ENCODE measurements at places on chromosomes 2 and 18.

DNA sequence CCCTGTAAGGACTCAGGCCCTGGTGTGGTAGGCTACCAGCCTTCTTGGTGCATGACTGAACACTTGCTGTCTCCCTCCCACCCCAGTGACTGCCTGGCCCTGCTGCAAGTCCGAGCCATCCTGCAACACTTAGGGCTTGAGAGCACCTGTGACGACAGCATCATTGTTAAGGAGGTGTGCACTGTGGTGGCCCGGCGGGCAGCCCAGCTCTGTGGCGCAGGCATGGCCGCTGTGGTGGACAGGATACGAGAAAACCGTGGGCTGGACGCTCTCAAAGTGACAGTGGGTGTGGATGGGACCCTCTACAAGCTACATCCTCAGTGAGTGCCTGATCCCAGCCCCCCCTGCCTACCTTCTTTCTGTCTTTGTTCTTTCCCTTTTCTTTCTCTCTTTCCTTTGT lies 55.2 kb downstream of the HK2 start:
- no peak for DNase-seq

DNA sequence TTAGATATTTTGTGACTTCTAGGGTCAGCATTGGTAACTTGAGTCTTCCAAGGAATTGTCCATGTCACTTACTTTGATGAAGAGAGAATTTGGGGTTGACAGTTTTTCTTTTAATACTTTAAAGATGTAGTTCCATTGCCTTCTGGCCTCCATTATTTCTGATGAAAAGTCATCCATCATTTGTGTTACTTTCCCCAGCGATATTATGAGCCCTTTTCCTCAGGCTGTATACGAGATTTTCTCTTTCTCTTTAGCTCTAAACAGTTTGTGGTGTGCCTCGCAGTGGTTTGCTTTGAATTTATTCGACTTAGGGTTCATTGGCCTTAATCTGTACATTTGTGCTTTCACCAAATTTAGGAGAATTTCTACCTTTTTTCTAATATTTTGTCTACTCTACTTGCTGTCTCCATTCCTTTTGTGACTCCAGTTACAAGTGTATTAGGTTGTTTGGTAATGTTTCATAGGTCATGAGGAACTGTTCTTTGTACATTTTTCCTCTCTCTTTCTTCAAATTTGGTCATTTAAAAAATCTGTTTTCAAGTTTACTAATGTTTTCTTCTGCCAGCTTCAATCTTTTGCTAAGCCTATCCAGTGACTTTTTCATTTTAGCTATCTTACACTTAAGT lies 131.4 kb upstream of the OTOS start:
- no peak for DNase-seq

GRCh38 chr18:79123948-79124347 lies 54.8 kb downstream of the ATP9B start:
- peak; percentile 33 for DNase-seq

DNA sequence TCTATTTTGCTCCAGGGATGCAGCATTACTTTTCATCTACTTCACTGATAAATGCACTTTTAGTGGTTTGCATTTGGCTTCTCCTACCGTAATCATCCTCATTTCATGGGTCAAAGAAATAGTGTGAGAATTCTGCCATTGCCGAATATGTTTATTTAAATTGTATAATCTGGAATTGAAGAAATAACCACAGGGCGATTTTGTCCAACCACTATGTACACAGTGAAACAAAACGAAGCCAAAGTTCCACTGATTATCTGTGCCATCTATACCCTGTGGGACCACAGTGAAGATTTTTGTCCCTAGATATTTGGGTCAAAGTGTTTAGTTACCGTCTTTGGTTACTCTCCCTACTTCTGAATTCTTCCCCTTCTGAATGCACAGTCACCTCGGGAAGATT lies 888.6 kb upstream of the NRXN1 start:
- DNase-seq, result no peak

- peak; percentile 4 for DNase-seq
Measured at GRCh38 chr2:144211826-144212225, 308.1 kb downstream of the ZEB2 start.

GRCh38 chr18:62365420-62365819 lies 40.3 kb downstream of the TNFRSF11A start:
- no peak for DNase-seq

- DNase-seq, result peak; percentile 65
Measured at GRCh38 chr2:41872646-41873045, 175.2 kb upstream of the PKDCC start.

- no peak for DNase-seq
Measured at GRCh38 chr2:67304300-67304890, 92.7 kb upstream of the ETAA1 start.

- DNase-seq, result peak; percentile 75
Measured at GRCh38 chr18:36757081-36757480, 71.7 kb downstream of the TPGS2 start.

DNA sequence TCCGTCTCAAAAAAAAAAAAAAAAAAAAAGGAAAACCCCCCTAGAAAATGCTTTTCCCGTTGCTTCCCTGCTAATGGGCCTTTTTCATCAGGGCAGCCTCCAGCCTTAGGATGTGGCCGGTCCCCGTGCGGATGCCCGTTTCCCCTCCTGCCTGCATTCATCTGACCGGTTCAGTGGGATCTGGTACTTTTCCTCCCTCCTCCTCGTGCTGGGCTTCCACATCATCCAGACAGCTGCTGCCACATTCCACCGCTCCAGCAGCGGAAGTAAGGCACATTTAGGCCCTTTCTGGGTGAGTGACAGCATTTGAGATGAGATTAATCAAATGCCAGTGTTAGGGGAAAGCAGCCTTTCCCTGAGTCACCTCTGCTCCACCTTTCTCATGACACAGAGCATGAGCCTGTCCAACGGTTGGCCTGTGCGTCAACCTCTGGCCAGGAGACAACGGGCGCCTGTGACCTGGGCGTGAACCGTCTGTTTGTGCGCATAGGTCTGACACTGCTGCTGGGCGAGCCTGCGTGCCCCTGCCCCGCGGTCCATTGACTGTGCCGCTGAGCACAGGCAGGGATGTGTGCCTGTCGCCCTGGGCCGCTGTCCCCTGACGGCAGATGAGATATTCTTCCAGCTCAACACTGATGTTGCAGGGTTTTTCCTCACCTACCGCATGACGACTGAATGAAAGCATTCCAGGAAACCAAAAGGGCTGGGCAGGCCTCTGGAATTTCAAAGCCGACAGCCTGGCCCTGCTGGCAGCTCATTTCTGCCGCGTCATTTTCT lies 174.0 kb downstream of the TGIF1 start:
- peak; percentile 99 for DNase-seq

DNA sequence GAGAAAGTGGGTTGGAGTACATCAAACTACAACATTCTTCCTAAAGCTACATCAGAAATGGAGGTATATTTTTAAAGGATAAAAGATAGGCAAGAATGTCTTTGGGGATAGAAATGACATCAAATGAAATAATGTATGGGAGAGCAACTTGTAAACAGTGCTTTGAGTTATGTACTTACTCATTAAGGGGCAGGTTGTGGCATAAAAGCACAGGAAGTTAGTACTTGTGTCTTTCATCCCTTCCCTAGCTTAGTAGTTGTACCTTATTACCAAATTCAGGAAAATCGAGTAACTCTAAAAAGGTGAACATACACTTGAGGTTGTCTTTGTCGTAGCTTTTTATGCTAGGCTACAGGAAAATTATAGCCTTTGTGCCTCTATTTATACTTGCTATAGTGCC lies 28.9 kb downstream of the PPP1CB start:
- DNase-seq, result no peak

- no peak for DNase-seq
Measured at GRCh38 chr2:227921648-227922047, 50.2 kb downstream of the DAW1 start.

GRCh38 chr2:197889041-197889440 lies 84.6 kb downstream of the PLCL1 start:
- peak; percentile 72 for DNase-seq

DNA sequence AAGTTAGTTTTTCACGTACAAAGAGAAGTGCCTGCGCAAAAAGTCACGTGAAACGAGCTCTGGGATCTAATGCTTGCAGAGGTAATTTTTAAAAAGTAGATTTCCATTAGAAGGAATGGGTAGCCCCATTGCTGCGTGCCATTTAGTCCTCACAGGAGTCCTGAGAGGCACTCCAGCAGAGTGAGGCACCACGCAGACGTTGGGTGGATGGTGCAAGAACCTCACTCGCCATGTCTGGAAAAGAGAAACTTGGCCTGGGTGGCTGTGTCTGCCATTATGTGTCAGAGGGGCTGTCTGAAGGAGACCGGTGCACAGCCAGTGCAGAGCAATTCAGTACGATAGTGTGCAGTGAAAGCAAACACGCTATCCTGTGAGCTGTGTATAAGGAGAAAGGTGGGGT lies 1.8 kb upstream of the HDAC4 start:
- no peak for DNase-seq

GRCh38 chr2:201904538-201905420 lies 98.4 kb downstream of the CDK15 start:
- peak; percentile 35 for DNase-seq

GRCh38 chr2:58767828-58768714 lies 526.9 kb upstream of the FANCL start:
- DNase-seq, result no peak

GRCh38 chr2:46164529-46165301 lies 132.5 kb upstream of the EPAS1 start:
- DNase-seq, result peak; percentile 99

- DNase-seq, result peak; percentile 49
Measured at GRCh38 chr18:43680096-43680495, 402.8 kb upstream of the SYT4 start.

GRCh38 chr2:211994806-211995205 lies 543.8 kb downstream of the ERBB4 start:
- no peak for DNase-seq

DNA sequence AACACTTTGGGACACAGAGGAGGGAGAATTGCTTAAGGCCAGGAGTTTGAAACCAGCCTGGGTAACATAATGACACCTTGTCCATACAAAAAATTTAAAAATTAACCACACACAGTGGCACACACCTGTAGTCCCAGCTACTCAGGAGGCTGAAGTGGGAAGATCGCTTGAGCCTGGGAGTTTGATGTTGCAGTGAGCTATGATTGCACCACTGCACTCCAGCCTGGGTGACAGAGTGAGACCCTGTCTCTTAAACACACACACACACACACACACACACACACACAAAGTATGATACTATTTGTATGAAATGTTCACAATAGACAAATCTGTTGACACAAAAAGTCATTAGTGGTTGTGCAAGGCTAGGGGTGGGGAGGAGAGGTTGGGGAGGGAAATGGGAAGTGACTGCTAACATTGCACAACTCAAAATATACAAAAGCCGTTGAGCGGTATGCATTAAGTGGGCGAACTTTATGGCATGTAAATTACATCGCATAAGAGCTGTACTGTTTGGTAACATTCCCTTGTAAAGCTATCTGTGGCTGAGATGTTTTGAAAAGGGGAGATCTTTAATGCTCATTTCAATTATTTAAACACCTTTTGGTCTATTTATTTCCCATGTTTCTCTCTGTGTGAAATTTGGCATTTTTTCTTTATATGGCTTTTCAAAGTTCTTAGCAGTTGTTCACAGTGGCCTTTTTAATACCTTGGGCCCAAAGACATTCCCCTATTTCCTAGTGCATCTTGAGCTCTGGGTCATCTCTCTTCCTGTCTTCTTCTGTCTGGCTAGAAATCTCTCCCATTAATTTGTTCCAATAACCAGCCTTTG lies 58.9 kb upstream of the ZNF516 start:
- peak; percentile 59 for DNase-seq

DNA sequence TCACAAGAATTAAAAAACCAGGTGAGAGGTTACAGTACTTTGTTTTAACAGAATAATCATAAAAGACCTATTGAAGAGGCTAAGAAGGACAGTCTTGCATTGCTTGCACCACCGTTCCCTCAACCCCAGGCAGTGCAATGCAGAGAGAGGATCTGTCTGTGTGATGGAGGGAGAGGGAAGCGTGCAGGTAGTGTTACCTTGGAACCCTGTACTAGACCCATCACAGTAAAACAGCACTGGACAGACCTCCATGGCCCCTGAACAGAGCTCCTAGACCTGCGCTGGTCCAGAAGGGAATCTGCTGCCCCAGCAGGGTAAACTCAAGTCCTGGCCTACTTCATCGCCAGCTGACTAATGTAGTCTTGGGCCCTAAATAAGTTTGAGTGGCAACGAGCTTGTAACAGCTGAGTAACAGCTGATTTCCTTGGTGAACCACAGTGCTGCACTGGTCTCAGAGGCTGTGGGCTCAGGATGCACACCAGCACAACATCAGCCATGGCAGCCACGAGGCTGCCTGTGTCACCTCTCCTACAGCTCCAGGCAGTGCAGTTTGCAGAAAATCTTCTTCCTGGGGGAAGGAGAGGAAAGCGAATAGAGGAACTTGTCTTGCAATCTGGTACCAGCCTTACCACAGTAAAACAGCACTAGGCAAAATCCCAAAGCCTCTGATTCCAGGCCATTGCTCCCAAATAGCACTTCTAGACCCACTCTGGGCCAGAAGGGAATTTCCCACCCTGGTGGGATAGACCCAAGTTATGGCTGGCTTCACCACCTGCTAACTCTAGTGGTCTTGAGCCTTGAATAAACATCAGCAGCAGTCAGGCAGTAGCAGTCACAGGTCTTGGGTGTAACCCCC lies 417.2 kb downstream of the CDH7 start:
- DNase-seq, result no peak

DNA sequence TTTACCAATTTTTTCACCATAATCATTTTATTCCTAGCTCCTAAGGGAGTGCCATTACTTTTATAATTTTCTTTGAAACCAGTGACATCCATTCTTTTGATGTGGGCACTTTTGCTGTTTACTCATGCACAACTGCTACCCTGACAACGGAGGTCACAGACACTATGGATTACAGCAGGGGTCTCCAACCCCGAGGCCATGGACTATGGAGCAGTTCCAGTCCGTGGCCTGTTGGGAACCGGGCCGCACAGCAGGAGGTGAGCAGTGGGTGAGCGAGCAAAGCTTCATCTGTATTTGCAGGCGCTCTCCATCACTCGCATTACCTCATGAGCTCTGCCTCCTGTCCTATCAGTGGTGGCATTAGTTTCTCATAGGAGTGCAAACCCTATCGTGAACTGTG lies 34.6 kb downstream of the PRPF40A start:
- DNase-seq, result no peak

GRCh38 chr2:157489983-157490382 lies 46.1 kb upstream of the CYTIP start:
- no peak for DNase-seq

GRCh38 chr2:3264010-3264744 lies 113.4 kb downstream of the EIPR1 start:
- no peak for DNase-seq

DNA sequence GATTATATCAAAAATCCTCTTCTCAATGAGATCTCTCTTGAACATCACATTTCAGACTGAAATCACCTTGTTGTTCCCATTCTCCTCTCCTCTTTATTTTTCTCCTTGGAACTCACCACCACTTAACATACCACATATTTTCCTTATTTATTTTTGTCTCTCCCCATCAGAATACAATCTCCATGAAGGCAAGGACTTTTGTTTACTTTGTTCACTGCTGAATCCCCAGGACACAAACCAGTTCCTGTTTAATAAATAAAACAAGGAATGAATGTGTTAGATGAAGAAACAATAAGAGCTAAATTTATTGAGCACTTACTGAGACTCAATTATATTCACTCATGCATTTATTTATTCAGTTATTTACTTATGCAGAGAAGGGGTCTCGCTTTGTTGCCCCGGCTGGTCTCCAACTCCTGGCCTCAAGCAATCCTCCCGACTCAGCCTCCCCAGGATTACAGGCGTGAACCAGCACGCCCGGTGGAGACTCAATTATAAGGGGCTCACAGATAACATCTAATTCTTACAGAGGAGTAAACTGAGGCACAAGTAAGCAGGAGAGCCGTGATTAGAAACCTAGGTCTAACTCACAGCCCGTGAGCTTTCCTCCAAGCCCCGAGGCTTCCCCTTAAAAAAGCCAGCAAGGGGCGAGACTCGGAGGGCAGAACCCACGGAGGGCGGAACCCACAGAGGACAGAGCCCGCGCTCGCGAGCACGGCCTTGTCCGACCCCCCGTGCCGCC lies 616 bp upstream of the TAF1B start:
- DNase-seq, result no peak

Data from fibroblast of mammary gland (primary cell).